ENCODE measurements at places on chromosomes 12 and 14. TPM values are rescaled to one million over a fixed set of nuclear protein-coding genes. Genes with fewer than 3 reads are reported as not detected.

The LALBA gene
- not detected for total RNA-seq

The CPM gene
- total RNA-seq, result 241 TPM

The CISTR gene
- total RNA-seq, result not detected

The SOAT2 gene
- not detected for total RNA-seq

DNA sequence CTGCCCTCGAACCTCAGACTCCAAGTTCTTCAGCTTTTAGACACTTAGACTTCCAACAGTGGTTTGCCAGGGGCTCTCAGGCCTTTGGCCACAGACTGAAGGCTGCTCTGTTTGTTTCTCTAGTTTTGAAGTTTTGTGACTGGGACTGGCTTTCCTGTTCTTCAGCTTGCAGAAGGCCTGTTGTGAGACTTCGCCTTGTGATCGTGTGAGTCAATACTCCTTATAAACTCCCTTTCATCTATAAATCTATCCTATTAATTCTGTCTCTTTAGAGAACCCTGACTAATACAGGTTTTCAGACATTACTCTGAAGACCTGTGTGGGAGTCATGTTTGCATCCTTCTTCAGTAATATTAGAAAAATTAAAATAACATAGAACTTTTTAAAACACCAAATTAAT, 289.1 kb downstream of the RMST start:
- DNase-seq, result no peak

DNA sequence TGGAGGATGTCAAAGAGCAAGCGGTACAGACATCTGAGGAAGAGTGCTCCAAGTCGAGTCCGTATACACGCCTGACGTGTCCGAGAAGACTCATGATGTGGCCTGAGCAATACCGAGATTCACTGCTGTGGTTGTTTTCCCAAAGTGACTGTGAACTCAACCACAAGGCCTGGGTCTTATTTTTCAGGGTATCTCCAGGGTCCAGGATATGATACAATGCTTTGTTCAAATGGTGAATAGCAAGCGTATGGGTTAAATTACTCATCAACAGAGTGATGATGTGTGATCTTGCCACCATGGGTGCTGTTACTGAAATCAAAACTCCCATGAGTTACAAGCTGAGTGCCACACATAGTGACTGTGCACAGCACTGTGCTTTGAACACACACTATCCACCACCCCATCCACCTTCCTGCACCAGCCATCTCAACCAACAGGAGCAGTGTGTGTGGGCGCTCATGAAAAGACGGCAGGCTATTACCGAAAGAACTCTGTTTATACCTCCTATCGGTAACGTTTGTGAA, 109.6 kb downstream of the BCAT1 start:
- DNase-seq, result no peak

DNA sequence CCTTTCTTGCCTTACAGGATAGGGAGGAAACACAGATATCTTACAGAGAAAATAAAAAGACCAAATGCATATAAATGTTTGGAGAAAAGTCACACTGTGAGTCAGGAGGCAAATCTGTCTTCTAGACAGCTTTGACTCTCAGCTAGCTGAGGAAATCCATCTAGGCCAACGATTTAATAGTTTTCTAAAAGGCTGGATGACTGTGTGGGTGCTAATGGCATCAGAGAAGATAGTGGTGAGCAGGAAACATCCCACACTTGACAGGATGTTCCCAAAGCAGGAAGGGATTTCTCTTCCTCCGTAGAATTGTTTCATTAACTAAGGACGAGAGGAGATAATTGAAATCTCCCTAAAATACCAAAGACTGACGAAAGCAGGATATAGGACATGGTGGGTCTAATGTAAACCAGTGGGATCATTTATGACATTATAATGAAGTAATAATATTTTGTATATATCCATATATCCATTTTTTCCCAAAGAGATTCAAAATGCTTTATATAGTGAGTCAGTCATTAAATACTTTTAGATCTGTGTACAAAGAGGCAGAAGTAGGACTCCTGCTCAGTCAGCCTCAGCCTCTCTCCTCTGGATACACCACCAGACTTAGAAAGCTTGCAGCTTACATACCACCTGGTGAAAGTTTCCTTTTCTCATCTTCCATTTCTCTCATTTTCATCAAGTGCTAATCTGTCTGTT, 44.3 kb upstream of the PSMA6 start:
- no peak for DNase-seq

DNA sequence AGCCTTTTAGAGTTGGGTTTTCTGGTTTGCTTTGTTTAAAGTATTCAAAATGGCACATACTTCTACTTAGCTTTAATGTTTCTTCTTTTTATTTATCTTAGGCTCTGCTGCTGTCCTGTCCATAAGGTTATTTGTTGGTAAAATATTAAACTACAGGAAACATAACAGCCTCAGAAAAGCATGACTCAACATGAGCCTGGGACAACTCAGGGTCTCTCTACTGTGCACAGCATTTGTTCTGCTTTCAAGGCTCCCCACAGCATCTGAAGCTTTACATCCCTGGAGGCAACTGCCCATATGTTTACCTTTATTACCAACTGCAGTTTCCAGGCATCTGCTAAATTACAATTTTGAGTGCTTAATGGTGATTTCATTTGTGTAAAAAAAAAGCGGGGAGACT, 954.2 kb upstream of the FBXO33 start:
- no peak for DNase-seq

DNA sequence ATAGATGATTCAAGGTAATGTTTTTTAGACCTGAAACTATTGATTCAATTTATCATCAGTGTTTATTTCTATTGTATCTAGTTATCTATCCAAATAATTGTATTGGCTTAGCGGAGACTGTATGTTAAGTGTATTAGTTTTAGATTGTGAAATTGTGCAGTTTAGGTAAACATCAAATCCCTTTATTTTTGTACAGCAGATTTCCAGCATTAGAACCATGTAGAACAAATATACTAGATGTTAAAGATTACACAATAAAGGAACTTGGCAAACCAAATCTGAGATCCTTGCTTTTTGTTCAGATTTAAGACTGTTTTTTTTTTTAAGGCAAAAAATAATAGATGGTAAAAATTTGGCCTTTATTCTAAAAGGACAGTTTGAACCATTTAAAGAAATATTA, 39.3 kb downstream of the PPM1A start:
- peak; percentile 33 for DNase-seq

- DNase-seq, result peak; percentile 64
Observed at GRCh38 chr14:68312884-68313610, 479.8 kb downstream of the ZFP36L1 start.

DNA sequence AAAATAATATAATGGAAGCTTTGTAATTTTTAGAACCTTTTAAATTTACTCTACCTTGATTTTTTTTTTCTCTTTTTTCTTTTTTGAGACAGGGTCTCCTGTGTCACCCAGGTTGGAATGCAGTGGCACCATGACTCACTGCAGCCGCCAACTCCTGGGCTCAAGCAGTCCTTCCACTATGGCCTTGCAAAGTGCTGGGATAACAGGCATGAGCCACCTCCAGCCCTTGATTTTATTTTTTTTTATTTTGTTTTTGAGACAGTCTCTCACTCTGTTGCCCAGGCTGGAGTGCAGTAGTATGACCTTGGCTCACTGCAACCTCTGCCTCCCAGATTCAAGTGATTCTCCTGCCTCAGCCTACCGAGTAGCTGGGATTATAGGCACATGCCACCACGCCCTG, 65.3 kb upstream of the TRAF3 start:
- DNase-seq, result no peak

DNA sequence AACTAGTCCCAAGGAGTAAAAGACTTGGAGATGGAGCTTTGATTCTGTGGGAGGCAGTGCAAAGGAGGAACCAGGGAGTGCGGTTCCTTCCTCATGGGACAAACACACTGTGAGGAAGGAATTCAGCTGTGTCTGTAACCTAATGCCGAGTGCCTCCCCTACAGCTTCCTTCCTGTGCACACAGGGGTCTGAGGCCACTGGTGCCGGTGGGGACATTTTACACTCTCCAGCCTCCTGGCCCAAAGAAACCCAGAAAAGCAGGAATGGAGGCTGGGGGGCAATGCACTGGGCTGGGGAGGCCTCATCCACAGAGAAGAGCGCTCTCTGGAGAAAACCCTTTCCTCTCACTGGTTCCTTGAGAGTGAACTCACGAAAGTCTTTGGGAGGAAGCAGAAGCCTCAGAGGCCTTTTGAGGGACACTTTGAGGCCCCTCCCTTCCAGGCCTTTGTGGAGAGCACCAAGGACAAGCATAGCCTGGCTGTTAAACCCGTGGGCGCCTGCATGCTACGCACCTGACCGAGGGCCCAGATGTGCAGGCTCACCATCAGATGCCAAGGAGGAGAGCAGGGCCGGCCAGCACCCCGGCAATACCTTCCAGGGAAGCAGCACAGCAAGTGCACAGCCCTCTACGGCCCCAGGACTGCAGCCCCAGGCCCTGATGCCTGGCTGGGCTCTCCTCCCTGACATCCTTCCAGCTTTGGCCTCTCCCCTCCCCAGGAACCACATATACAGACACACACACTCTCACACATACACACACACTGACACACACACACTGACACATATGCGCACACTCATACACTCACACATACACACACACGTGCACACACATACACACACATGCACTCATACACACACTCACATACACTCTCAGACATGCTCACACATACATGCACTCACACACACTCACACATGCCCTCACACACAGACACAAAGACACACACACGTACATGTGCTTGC, 52.0 kb downstream of the NFKBIA start:
- DNase-seq, result no peak

- no peak for DNase-seq
Observed at GRCh38 chr14:79693935-79694334, 517.4 kb downstream of the DIO2 start.

- DNase-seq, result no peak
Observed at GRCh38 chr12:11804130-11804529, 154.7 kb downstream of the ETV6 start.

- no peak for DNase-seq
Observed at GRCh38 chr14:68199554-68200151, 380.1 kb downstream of the RAD51B start.

DNA sequence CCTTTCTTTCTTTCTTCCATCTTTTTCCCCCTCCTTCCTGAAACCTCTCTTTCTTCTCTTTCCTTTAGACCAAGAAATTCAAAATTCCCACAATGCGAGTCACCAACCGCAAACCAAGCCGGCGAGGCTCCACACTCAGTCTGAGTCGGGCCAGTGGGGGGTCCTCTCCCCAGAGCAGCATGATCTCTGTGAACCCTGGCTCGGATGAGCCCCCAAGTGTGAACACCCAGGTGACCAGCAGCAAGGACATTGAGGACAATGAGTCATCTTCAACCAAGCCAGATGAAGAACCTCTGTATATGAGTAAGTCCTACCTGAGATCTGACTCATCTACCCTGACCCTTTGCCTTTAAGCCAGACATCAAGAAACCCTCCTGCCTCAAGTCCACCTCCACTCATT, 88.6 kb upstream of the TMEM233 start:
- DNase-seq, result no peak

DNA sequence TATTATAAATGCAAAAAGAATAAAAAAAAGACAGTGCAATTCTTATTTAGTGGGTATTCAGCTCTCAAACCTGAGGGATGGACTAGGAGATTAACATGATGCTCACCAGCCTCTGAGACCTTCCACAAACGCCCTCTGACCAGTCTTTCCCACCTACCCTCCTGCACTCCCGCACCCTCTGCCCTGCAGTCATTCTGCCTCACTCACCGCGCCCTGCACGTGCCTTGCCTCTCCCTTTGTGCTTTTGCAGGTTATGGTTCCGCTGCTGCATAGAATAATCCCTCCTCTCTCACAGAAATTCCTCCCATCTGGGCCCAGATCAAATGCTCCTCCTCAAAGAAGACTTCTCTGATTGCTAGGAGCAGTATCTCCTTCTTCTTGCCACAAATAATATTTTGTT, 28.5 kb upstream of the TMCC3 start:
- no peak for DNase-seq

- DNase-seq, result no peak
Observed at GRCh38 chr12:93273834-93274564, 103.7 kb upstream of the NUDT4 start.

GRCh38 chr12:52807544-52808470, 6.1 kb downstream of the KRT4 start:
- no peak for DNase-seq

DNA sequence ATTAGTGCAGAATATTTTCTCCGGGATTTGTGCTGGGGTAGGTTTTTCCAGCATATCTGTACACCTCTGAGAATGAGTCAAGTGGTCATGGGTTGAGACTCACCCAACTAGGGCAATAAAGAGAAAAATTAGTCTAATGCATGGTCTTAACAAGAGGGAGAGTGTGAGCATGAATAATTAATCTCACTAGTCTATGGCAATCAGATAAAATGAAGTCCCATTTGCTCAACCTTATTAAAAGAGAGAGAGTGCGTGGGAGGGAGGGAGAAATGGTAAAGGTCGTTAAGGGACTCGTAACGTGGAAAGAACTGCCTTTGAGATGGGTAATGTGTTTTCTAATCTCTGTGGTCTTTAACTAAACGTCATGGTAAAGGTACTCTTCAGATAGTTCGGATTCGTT, 91.6 kb downstream of the TESC start:
- DNase-seq, result no peak

DNA sequence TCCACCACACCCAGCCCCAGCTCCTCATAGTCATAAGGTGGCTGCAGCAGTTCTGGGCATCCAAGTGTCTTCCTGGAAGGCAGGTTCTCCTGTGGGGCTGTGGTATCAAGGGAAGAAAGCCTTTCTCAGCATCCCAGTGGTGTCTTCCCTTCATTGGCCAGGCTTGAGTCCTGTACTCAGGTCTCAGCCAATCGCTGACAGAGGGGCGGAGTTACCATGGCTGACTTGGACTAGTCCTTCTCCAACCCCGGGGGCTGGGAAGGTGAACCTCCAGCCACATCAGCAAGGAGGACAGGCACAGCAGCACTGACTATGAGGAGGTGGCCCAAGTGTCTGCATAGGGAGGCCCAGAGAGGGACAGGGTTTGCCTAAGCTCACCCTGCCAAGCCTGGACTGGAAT, 64.0 kb upstream of the SLC24A4 start:
- no peak for DNase-seq

DNA sequence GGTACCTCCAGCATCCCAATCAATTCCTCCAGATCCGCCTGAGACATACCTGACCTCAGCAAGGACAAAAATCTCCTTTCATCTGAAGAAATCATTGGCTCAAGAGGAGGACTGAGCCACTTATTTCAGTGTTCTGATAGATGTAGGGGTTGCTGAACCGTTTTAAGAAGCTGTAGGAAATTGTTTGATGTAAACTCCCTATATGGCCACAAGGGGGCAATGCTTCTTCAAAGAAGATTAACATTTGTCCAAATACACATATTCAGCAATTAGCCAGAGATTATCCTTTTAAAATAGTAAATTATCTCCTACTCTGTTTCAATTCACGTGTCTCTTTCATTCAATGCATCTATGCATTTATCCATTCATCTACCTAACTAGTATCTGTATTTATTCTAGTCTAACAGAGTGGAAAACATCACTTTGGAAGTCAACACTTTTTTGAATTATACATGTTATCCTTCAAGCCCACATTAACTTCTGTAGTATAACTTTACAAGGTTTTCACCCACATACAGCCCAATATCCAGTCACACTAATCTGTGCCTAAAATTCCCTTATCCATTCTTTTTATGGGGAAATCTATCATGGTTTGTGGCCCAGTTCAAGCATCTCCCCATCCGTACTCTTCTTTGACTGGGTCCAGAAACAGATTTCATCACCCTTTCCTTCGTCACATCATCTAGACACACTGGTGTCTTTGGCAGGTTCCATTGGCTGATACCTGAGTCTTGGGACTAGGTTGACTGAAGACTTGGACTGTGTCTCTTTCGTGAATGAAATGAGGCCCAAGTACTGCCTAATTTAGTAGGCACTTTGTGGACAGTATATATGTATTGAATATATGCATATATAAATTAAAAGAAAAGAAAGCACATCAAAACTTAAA, 411.0 kb upstream of the OR4E1 start:
- no peak for DNase-seq

GRCh38 chr12:3761116-3761735, 8.3 kb upstream of the CRACR2A start:
- DNase-seq, result no peak

Data from lung (tissue), 17 donors.